ENCODE measurements at places on chromosomes 7 and 10.

- no peak for DNase-seq
Observed at GRCh38 chr10:126157189-126157588, 231.1 kb downstream of the ADAM12 start.

- DNase-seq, result no peak
Observed at GRCh38 chr10:30828164-30828563, 198.6 kb upstream of the LYZL2 start.

- no peak for DNase-seq
Observed at GRCh38 chr10:72906446-72906845, 12.9 kb downstream of the OIT3 start.

DNA sequence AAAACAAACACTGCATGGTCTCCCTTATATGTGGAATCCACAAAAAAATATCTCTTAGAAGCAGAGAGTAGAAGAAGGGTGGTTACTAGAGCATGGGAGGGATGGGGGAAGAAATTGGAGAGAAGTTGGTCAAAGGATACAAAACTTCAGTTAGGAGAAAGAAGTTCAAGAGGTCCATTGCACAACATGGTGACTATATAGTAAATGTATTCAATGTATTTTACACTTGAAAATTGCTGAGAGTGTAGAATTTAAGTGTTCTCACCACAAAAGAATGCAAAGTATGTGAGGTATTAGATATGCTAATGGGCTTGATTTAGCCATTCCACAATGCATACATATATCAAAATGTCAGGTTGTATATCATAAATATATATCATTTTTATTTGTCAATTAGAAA, 232.0 kb upstream of the CELF2 start:
- DNase-seq, result peak; percentile 5

- DNase-seq, result no peak
Observed at GRCh38 chr7:85600395-85600794, 413.5 kb upstream of the SEMA3D start.

- no peak for DNase-seq
Observed at GRCh38 chr7:36015733-36016132, 137.3 kb upstream of the EEPD1 start.

DNA sequence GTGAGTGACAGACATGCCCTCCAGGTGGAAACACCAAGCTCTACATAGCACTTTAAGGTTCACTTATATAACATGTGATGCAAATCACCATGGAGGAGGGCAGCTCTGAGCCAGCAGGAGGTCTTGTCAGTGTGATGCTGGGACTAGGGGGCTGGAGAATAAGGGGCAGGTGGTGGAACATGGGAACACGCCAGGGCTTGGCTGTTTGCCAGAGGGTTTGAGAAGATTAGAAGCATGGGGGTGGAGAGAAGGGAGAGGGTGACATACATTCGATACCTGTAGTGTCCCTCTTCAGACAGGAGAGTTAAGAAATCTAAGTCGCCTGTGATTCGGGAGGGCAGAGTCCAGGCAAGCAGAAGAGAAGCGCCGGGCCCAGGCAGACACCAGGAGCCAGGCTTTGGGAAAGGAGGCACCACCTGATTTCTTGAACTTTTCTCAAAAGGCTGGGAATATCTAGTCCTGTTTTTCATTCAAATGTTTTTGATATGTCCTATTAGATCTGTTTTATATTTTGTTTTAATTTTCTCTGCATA, 16.9 kb upstream of the LAMB4 start:
- no peak for DNase-seq

DNA sequence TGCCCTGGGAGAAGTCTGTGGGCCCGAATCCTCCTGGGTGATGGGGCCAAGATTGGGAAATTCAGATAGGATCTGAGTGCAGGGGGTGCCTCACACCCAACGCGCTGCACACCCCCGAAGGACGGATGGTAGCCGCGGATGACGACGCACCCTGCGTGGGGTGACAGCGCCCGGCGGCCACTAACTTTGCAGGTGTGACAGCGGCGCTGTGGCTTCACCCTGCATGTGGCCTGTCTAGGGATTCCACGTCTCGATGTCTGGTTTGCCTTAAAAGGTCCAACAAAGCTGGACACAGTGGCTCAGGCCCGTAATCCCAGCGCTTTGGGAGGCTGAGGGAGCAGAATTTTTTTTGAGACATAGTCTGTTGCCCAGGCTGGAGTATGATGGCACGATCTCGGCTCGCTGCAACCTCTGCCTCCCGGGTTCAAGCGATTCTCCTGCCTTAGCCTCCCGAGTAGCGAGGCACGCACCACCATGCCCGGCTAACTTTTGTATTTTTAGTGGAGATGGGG, 18.6 kb downstream of the ADAP1 start:
- no peak for DNase-seq

DNA sequence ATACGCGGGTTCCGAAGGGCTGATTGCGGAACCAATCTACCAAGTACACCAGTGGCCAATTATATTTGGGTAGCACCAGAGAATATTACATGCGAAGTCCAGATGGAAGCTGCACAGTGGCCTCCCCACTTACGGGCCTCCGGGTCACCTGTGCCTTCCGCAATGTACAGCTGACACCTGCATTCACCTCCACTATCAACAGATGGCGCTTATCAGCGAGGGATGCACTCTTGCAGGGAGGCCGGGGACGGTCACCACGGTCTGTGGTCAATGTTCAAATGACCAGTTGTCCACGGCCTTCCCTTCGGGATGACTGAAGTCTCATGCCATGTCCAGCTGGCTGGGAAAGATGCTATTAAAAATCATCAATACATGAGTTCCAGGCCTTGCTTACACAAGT, 47.6 kb downstream of the SLIT1 start:
- DNase-seq, result no peak

- peak; percentile 43 for DNase-seq
Observed at GRCh38 chr7:37391791-37392672, 56.6 kb downstream of the ELMO1 start.

- DNase-seq, result no peak
Observed at GRCh38 chr7:84686373-84686772, 491.8 kb upstream of the SEMA3A start.

GRCh38 chr10:128070721-128071416, 55.4 kb downstream of the MKI67 start:
- peak; percentile 4 for DNase-seq

DNA sequence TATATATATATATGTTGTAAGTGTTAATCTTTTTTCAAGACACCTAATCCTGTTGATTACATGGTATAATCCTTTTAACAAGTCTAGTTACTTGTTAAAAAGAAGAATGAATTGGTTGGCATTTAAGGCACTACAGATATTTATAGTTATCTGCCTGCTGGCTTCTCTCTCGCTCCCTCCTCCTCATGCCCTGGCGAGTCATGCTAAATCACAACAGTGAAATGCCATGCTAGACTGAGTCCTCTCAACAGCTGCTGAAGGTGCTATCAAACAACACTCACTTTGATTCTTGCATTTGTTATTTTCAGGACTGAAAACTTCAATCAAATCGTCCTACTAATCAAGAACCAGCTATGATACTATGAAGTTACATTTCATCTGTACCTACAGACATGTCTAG, 15.4 kb downstream of the NRAP start:
- DNase-seq, result no peak

DNA sequence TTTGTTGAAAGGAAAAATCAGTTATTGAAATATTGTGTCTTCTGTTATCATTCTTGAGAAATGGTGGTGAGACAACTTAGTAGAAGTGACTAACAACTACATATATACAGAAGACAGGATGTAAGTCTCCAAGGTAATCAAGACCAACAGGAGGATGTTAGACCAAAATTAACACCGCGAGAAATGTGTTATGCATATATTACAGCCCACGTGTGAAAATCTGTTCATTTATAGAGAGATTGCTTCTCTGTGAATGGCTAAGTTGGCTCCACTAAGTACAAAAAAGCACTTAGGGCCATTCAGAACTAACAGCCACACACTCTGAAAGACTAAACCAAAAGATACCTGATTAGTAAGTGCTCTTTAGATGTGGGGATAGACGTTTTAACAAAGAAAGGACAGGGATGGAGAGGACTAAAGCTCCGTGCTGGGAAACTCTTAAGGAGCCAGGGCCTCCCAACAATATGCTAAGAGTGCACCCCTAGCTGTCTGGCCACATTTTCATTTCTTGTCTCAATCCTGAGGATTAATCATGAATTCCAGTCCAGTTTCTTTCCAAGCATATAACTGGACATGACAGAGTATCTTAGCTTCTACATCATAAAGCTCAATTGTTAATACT, 26.5 kb downstream of the HDAC9 start:
- no peak for DNase-seq

GRCh38 chr10:34821587-34822585, 6.8 kb upstream of the PARD3 start:
- DNase-seq, result no peak

DNA sequence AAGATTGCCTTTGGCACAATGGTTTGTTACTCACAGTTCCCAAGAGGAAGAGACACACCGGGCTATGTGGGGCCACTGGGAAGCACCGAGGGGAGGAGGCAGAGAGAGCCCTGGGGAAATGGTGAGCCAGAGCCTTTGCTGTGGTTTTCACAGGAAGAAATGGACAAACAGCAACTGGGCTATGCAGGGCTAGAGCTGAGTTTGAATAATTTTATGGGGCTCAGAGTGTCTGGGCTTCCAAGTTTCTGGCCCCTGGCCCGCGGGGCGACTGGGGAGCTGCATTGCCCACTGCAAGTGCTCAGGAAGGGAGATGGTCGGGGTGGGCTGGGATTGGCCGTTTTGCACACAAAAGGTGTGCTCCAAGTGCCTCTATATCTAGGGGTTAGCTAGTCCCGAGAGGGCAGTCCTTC, 92.6 kb downstream of the CHST15 start:
- peak; percentile 79 for DNase-seq

DNA sequence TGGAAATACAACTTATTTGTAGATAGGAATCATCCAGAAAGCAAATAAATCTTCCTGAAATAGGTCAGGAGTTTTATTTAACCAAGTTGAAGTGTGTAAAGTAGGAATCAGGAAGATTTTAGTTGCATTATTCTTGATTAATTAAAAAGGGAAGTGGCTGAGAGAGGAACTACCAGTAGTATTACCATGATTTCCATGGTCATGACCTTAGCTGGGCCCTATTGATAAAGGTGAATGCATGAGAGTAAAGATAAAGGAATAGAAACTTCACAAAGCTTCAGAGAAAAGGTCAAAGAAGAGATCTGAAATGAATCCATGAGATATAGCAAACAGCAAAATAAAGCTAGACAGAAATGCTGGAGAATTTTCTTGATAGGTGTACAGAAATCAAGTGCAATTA, 46.2 kb upstream of the DLX6 start:
- DNase-seq, result no peak

- no peak for DNase-seq
Observed at GRCh38 chr7:35370687-35371086, 116.8 kb upstream of the TBX20 start.

DNA sequence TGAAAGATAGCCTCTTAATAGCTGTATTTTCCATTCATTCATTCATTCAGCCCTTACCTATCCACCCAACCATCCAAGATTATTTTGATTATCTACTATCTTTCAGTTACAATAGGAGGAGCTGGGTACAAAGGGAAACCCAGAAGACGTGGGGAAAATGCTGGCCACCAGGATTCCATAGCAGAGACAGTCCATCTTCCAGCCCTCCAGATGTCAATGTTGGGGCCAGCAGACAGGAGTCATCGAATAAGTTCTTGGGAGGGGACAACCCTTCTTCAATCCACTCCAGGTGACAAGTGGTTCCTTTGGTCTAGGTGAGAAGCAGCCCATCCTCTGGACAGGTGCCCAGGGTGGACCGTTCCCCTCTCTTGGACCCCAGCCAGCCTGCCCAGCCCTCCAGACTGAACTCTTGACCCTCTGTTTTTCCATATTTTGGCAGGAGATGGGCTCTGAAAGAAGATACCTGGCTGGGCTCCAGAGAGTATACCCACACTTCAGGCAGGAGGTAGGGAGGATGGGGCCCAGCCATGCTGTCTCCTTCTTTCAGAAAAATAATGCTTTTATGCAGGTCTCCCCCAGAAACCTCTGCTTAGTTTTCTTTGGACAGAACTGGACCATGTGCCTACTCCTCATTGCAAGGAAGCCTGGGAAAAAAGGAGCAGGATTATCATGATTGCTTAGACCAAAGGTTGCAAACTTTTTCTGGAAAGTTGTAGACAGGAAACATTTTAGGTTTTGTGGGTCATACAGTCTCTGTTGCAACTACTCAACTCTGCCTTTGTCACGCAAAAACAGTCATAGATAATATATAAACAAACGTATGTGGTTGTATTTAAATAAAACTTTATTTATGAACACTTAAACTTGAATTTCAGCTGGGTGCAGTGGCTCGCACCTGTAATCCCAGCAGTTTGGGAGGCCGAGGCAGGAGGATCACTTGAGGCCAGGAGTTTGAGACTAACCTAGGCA, 95.5 kb upstream of the SMNDC1 start:
- DNase-seq, result no peak

DNA sequence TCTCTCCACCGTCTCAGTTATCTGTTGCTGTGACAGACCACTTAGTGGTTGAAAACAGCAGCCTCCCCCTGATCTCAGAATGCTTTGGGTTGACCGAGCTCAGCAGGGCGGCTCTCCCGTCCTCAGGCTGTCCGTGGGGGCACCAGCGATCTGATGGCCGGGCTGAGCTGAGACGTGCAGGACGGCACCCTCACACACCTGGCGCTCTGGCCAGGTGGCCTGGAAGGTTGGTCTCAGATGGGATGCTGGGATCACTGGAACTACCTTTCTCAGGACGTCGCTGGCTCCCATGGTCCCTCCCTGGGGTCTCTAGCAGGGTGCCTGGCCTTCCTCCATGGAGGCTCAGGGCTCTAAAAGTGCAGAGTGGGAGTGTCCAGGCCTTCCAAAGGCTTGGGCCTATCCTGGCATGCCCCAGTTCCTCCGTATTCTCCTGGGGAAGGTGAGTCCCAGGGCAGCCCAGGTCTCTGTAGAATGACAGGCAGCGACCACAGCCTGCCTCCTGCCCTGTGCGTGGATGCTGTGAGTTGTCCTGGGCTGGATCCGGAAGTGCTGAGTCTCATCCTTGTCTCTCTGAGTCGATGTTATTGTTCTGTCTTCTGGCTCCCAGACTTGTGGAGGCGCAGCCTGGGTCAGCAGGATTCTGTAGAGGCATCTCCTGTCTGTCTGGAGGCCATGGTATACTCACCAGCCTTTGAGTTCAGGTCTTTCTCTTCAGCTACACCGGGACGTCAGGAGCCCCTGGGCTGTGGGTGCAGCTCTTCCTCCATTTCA, 12.2 kb upstream of the PWWP2B start:
- DNase-seq, result no peak

- DNase-seq, result no peak
Observed at GRCh38 chr7:1539181-1539881, 8.8 kb downstream of the MAFK start.

DNA sequence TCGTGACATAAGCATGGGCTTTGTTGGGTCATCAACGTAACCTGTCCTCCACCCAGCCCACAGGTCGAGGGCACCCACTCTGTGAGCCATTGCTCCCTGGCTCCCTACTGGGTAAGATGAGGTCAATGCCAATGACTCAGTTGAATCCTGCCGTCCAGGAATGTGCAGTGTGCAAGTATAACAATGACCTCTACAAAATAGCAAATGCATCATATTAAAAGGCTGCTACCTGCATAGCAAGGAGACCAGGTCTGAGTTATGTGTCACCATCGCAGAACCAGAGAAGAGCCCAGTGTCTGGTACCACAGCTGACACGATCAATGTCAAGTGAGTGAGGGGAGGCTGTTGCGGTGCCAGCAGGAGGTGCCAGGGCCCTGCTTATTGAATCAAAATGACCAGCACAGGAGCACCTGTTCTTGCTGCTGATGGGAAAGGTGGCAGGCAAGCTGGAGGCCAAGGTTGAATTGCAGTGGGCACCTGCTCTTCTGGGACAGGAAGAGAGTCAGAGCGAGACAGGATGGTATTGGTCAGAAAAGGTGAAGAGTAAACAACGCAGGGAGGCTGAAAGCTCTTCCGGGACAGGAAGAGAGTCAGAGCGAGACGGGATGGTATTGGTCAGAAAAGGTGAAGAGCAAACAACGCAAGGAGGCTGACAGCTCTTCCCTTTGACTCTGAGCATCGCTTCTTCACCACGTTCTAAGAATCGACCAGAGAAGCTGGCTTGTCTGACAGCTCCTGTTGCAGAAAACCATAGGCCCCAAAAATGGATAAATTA, 108.7 kb upstream of the ADAM12 start:
- no peak for DNase-seq
